ENCODE measurements at places on chromosomes 13 and 19. TPM values are rescaled to one million over a fixed set of nuclear protein-coding genes. Genes with fewer than 3 reads are reported as not detected.

The SUGP2 gene
- 38.2 TPM for total RNA-seq

The CEACAM16 gene
- total RNA-seq, result not detected

The SIAH3 gene
- not detected for total RNA-seq

The SBNO2 gene
- total RNA-seq, result 38.4 TPM

The PEX11G gene
- 1.4 TPM for total RNA-seq

The OR7C1 gene
- 0.02 TPM for total RNA-seq

The ANKRD24 gene
- total RNA-seq, result 0.44 TPM

The MVB12A gene
- total RNA-seq, result 51.2 TPM

DNA sequence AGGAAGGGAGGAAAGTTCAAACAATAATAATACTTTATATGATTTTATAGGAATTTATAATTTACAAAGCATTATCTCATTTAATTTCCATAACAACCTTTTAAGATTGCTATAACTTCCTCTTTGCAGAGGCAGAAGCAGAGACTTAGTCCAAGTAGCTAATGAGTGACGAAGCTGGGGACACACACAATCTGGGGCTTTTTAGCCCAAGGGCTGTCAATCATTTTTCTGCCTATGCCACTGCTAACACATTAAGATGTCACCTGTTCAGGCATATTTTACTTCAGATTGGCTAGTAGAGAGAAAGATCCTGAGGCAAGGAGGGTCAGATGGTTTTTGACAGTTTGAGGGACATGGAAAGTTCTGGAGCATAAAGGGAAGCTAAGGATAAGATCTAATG, 12.6 kb downstream of the SCEL start:
- DNase-seq, result no peak

- DNase-seq, result no peak
These were observed 1241.5 kb upstream of the MIR17HG start for GRCh38 chr13:90105849-90106496.

DNA sequence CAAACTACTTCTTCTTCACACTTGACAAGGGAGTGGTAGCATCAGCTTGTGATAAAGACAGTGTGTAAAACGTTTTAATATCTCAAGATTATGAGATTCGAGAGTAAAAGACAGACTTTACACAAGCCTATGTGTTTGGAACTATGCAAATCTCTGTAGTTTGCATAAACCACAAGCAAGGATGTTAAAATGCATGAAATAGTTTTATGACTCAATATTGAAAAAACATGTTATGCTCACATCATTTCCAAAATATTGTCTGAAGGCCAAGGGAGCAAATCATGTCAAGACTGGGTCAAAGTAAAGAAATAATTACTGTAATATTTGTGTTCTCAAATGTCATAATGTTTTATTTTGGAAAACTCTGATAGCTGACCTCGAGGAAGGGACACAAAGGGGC, 316.8 kb upstream of the KLF12 start:
- DNase-seq, result no peak

DNA sequence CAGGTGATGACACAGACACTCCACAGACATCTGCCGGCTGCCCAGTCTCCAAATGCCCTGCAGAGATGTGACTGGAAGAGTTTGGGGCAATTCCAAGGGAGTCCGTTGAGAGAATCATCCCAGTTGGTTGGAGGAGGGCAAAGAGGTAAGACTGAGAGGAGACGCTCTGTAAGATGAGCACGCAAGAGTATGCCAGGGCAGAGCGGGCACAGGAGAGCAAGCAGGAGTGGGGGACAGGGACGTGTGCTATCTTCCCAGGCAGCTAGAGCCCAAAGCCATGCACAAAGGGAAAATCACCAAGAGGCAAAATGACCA, 156.3 kb upstream of the TSHZ3 start:
- DNase-seq, result no peak

DNA sequence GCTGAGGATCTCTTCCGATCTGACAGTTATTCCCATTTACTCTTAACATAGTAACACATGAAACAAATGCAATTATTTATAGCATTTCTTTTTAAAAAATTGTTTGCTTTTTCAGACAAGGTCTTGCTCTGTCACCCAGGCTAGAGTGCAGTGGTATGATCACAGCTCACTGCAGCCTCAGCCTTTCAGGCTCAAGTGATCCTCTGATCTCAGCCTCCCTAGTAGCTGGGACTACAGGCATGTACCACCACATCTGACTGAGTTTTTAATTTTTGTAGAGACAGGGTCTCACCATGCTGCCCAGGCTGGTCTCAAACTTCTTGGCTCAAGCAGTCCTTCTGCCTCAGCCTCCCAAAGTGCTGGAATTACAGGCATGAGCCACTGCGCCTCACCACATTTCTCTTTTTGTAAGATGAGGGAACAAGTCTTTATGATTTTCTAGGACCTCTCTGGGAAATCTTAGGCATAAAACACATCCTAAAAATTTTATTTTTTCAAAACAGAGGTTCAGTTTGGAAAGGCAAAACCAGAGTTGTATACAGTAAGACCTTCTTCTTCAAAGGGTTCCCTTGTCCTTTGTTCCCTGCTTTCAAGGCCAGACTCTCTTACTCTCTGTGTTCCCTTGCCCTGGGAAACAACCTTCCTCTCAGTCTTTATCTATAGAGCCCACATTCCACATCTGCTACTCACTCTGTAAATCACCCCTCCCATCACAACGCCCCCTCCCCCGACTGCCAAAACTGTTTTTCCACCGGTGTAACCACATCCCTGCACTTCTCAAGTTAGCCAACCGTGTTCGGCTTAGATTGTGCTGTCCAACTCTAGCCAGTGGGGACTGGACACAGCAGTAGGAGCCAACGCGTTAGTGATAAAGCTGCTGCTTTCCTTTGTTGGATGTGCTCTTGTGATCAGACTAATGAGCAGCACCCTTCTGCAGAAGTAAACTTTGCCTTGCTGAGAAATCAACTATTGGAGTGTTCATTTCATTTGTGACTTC, 56.2 kb downstream of the DHRS12 start:
- no peak for DNase-seq

GRCh38 chr13:20390526-20391175, 135.0 kb downstream of the CRYL1 start:
- no peak for DNase-seq

GRCh38 chr13:47033216-47033615, 136.4 kb upstream of the HTR2A start:
- DNase-seq, result no peak

GRCh38 chr13:97238883-97239282, 16.8 kb downstream of the MBNL2 start:
- DNase-seq, result no peak

DNA sequence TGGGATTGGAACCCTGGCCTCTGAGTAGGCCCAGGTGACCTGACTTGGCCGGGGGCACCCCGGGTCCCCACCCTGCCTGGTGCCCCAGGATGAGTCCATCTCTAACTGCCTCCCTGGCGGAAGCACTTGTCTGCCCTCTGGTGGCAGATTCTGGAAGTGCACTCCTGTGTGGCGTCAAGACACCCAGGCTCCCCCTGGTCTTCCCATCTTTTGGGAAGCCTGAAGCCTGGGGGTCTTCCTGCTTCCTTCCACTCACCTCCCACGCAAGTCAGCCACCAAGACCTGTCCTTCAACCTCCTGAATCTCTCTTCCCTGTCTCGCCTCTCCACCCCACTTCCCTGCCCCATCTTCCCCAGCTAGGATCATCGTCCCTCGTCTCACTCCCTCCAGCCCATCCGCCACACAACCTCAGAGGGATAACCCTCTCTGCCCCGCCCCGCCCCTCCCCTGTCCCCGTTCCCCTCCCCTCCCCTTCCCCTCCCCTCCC, 7.4 kb downstream of the RABAC1 start:
- DNase-seq, result peak; percentile 15

DNA sequence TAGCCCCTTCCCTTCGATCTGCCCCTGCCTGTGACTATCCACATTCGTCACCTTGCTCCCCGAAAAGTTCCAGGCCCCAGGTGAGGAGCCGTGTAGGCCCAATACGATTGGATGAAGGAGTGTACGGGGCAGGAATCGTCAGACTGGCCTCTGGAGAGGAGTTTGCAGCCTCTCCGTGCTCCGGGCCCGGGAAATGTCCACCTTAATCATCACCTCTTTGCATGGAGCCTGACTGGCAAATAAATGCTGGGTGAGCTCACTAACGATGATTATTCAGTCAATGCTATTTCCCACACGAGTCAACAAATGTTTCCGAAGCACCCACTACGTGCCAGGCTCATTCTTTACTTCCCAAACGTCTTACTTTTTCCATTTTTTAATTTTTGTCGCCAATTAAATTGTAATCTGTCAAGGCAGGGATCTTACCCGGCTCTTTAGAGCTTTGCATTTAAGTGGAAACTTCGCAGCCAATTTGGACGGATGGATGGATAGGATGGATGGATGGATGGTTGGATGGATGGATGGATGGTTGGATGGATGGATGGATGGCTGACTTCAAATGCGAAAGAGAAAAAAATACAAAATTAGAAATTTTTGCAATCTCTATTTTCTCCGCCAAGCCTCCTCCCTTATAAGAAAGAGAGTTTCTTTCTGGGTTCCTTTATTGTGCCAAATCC, 45.8 kb downstream of the TGDS start:
- DNase-seq, result no peak

DNA sequence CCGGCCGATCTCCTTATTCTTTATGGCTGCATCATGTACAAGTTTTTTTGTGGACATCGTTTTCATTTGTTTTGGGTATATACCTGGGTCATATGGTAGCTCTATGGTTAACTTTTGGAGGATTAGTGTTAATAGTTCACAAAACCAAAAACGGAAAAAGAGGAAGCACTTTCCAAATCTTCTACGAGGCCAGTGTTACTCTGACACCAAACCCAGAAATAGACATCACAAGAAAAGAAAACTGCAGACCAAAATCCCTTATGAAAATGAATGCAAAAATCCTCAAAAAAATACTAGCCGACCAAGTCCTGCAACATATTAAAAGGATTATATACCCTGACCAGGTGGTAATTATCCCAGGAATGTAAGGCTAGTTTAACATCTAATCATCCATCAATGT, 29.8 kb downstream of the ADGRE2 start:
- no peak for DNase-seq

DNA sequence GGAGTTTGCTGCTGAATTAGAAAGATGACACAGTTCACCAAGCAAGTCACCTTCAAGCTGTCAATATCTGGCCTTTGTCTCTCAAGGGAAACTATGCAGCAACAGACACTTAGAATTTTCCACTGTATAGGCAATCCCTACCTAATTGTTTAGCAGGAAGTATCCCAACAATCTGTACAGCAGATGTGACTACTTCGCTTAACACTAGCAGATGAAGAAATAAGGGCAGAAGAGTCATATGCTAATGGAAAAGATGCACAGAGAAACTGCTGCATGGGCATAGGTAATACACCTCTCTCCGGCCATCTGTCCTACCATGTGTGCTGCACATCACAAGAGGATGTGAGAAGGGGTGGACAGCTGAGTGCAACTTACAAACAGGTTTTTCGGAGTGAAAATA, 851.2 kb downstream of the PCDH9 start:
- DNase-seq, result no peak

- DNase-seq, result no peak
These were observed 19.8 kb upstream of the CEACAM4 start for GRCh38 chr19:41646589-41647204.

DNA sequence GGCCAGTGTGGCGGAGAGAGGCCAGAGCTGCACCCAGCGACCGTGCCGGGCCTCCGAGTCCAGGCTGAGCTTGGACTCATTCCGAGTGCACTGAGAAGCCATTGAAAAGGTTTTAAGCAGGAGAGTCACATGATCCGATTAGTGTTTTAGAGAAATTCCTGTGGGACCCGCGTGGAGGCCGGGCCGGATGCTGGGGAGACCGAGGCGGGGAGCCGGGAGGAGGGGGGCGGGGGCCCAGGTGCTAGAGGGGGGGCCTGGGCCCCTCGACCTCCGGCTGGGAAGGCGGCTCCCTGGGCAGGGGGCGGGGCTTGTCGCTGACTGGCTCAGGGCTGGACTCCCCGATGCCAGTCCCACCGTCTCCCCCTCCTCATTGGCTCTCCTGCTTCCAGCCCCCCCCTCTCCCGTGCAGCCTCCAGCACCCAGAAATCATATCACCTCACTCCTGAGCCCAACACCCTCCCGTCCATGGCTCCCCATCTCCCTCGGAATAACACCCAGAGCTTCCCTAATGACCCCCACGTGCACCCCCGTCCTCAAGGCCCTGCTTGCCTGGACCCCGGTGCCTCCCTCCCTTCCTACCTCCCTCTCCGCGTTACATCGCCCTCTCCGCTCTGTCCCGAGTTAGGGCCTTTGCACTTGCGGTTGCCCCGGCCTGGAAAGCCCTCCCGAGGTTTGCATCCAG, 5.2 kb upstream of the ZNF579 start:
- DNase-seq, result no peak

- no peak for DNase-seq
These were observed 344.6 kb downstream of the RFC3 start for GRCh38 chr13:34162544-34162933.

DNA sequence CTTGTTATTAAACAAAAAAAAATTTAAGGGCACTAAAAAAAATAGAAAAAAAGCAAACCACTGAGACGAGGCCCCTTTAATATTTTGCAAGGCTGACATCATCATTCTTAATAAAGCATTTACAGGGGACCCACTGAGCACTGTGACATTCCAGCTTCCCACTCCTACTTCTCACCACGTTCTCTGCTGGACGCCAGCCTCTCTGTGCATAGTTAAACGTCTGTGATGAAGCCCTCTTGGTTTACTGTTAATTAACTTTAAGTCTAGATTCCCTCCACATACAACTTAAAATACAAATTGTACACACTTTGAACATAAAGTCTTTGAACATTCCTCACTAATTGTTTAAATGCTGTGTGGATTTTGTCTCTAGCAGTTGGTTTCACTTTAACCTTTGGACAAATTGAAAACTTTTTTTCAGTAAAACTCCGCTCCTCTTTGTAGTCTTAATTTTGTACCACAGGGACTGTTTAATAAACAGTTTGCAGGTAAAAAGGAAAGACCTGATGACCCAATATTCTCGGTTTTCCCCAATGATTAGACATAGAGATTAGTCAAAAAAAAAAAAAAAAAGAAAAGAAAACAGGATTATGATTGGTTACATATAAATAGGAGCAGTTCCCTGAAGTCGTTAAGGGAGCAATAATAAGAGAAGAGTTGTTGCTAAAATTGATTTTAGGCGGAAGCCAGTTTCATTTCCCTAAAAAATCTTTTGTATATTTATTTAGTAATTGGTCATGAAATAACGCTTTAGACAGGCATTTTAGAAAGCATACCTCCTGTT, 219.8 kb downstream of the MZT1 start:
- no peak for DNase-seq

- no peak for DNase-seq
These were observed 200.9 kb upstream of the TMTC4 start for GRCh38 chr13:100875392-100876043.

DNA sequence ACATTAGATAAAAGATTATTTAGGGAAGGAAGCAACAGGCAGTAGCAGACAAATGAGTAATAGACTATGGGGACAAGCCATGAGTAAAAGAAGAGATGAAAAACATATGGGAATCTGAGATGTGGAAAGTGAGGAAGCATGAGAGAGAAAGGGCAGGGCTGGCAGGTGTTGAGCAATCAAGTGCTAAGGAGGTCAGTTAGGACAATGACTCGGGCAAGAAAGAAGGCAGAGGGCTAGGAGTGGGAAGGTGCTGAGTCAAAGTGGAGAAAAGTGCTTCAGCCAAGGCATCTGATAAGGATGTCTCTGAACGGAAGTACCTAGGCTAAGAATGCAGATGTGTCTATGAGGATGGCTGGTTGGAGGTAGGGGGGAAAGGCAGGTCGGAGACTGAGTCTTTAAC, 291.9 kb upstream of the HTR2A start:
- DNase-seq, result no peak

GRCh38 chr13:91946498-91947070, 548.2 kb downstream of the GPC5 start:
- no peak for DNase-seq

- no peak for DNase-seq
These were observed 3.5 kb downstream of the IRS2 start for GRCh38 chr13:109782823-109783431.

GRCh38 chr19:56015756-56016155, 29.2 kb downstream of the NLRP5 start:
- no peak for DNase-seq

Data from gastrocnemius medialis (tissue), 4 donors.